H9 (cell line): ENCODE measurements at places on chromosomes 1 and 21. TPM values are rescaled to one million over a fixed set of nuclear protein-coding genes. Genes with fewer than 3 reads are reported as not detected.

DNA sequence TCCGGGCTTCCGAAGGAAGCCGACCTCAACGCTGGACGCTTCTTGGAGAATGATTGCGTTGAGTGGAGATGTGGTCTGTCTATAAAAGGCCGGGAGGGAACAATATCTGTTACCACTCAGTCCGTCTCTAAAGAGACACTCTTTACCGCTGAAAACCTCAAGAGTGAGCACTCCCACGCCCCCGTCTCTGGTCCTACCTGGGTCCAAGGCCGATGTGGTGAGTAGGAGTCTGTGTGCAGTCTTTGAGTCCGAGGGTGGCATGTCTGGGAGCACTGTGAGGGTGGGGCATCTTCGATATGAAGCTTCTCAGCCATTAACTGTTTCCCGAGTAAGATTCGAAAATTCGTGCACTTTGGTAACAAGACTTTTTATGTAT lies 576 bp downstream of the ZFP69 start:
- H3K27ac ChIP-seq, result no peak overlapping the region
- H3K27me3 ChIP-seq, result no peaks in the 10 kb centered on the region
- no peak for DNase-seq
- H3K4me1 ChIP-seq, result no peaks in the 10 kb centered on the region
- H3K4me3 ChIP-seq, result peak overlapping the region; percentile 87

- no peak overlapping the region for H3K4me3 ChIP-seq
- no peak overlapping the region for H3K27ac ChIP-seq
- DNase-seq, result no peak
- peaks cover 3% of the 10 kb centered on the region; the same call in 1 of the 3 replicates for H3K36me3 ChIP-seq
- H3K4me1 ChIP-seq, result no peaks in the 10 kb centered on the region
Observed at GRCh38 chr1:198367296-198367695, 173.2 kb downstream of the ATP6V1G3 start.

GRCh38 chr1:68438310-68438709 lies 11.4 kb downstream of the RPE65 start:
- H3K27ac ChIP-seq, result no peak overlapping the region
- no peaks in the 10 kb centered on the region for H3K4me1 ChIP-seq
- no peak overlapping the region for H3K4me3 ChIP-seq

GRCh38 chr1:229094476-229095311 lies 176.2 kb upstream of the RAB4A start:
- H3K36me3 ChIP-seq, result peaks cover 12% of the 10 kb centered on the region; the same call in 1 of the 2 replicates
- H3K27ac ChIP-seq, result peak overlapping the region; percentile 89
- H3K4me3 ChIP-seq, result no peak overlapping the region
- H3K4me1 ChIP-seq, result peaks cover 16% of the 10 kb centered on the region; the same call in 1 of the 2 replicates
- no peaks in the 10 kb centered on the region for H3K27me3 ChIP-seq

- no peaks in the 10 kb centered on the region for H3K27me3 ChIP-seq
- no peak for DNase-seq
- no peak overlapping the region for H3K27ac ChIP-seq
- H3K4me3 ChIP-seq, result no peak overlapping the region
Observed at GRCh38 chr1:43774359-43774758, 67.0 kb downstream of the ST3GAL3 start.

- H3K4me3 ChIP-seq, result no peak overlapping the region
- no peaks in the 10 kb centered on the region for H3K36me3 ChIP-seq
- H3K27me3 ChIP-seq, result no peaks in the 10 kb centered on the region
Observed at GRCh38 chr21:45601551-45601950, 42.0 kb upstream of the PCBP3 start.

DNA sequence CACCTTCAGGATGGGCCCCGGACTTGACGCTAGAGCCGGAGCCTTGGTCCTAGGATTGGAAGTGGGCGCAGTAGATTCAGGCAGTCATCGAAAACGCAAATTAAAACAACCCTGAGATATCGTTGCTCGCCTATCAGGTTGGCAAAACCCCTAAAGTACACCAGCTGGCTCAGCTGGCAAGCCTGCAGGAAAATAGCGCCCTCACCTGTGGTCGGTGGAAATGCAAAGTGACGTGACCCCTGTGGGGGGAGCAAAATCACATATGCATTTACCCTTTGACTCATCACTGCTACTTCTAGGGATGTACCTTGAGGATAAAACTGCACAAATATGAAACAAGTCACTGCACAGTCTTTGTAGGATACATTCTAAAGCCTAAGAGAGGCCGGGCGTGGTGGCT lies 170.3 kb upstream of the TMEM51 start:
- H3K4me1 ChIP-seq, result no peaks in the 10 kb centered on the region
- H3K27me3 ChIP-seq, result no peaks in the 10 kb centered on the region
- H3K27ac ChIP-seq, result no peak overlapping the region

DNA sequence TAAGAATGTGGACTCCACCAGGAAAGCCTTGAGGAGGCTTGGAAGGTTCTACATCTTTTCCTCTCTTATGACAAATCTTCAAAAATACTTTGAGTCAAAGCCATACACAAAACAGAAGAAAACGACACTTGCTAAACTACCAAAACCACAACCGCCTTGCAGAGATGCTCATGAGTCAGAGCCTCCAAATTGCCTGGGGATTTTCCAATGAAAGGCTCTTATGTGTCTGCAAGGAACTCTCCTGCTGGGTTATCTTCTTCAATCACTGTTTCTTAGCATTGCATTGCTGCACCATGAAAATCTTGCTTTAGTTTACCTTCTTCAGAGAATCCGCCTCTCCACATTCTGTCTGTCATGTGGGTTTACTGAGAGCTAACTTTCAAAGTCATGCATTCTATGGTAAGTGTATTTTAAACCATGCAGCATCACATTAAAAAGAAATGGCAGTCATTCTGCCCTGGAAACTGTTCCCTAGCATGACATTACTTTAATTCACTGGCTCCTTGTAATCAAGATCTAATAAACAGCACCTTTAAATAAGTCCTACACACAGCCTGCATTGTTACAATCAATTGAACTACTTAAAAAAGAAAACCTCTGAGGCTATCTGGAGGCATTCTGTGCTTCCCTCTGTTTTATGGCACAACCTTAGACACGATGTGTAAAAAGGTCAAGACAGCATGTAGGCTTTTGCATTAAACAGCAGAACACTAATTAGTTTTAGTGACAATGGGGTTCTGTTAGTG lies 210.0 kb upstream of the FOXD3 start:
- H3K4me1 ChIP-seq, result peaks cover 14% of the 10 kb centered on the region
- H3K27me3 ChIP-seq, result peaks cover 2% of the 10 kb centered on the region; the same call in 1 of the 2 replicates
- H3K4me3 ChIP-seq, result no peak overlapping the region
- DNase-seq, result no peak

DNA sequence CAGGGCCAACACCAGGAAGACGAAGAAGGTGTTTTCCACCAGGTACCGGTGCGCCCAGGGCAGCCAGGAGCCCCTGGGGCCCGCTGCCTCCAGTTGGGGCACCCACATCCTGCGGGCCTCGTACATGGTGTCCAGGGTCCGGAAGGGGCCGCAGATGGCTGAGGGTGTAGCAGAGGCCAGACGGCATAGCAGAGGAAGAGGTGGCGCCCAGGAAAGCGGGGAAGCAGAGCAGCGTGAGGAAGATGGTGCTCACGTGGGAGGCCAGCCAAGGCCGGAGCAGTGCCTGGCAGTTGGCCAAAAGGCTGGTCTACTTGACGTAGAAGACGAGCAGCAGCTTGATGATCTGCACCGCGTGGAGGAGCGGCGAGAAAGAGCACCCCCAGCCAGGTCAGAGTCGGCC lies 40.4 kb downstream of the ZNF691 start:
- no peak for DNase-seq
- no peak overlapping the region for H3K4me3 ChIP-seq
- no peaks in the 10 kb centered on the region for H3K27me3 ChIP-seq
- H3K27ac ChIP-seq, result no peak overlapping the region

- H3K27me3 ChIP-seq, result peaks cover 32% of the 10 kb centered on the region
- DNase-seq, result no peak
- no peaks in the 10 kb centered on the region for H3K4me1 ChIP-seq
- H3K27ac ChIP-seq, result no peak overlapping the region
Observed at GRCh38 chr1:155085504-155086127, 7.0 kb downstream of the EFNA3 start.

- no peak overlapping the region for H3K4me3 ChIP-seq
- H3K36me3 ChIP-seq, result no peaks in the 10 kb centered on the region
- H3K27me3 ChIP-seq, result no peaks in the 10 kb centered on the region
- no peak overlapping the region for H3K27ac ChIP-seq
- DNase-seq, result no peak
Observed at GRCh38 chr1:52676249-52676903, 21.8 kb downstream of the COA7 start.

DNA sequence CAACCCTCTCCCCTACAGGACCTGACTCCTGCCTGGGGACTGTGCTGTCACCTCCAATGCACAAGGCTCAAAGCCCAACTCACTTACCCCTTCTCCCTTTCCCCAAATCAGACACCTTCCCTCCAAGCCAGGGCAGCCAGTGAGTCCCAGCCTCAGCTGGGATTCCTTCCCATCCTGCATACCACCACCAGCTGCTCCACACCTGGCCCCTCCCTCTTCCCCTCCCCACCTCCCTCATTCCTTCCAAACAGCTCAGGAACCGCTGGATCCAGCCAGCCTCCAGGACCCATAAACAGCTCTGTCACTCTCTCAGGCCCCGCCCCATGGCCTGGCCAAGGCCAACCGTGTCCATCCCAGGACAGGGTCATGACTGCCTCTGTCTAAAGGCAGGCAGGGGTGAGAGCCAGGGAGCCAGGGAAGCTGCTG lies 41.4 kb downstream of the ACOT7 start:
- H3K4me1 ChIP-seq, result 0 out of 2 replicates have a peak, but pooled peaks cover 3% of the 10 kb centered on the region
- H3K27me3 ChIP-seq, result no peaks in the 10 kb centered on the region
- H3K4me3 ChIP-seq, result peak overlapping the region; percentile 62; the same call in 1 of the 3 replicates
- peak; percentile 94 for DNase-seq

- no peaks in the 10 kb centered on the region for H3K36me3 ChIP-seq
- H3K27ac ChIP-seq, result no peak overlapping the region
- no peak for DNase-seq
- no peaks in the 10 kb centered on the region for H3K27me3 ChIP-seq
- no peak overlapping the region for H3K4me3 ChIP-seq
Observed at GRCh38 chr1:67723620-67724019, 38.6 kb downstream of the GADD45A start.

GRCh38 chr1:214124915-214125314 lies 137.1 kb downstream of the PROX1 start:
- H3K27me3 ChIP-seq, result no peaks in the 10 kb centered on the region
- H3K36me3 ChIP-seq, result no peaks in the 10 kb centered on the region
- no peaks in the 10 kb centered on the region for H3K4me1 ChIP-seq
- H3K4me3 ChIP-seq, result no peak overlapping the region
- DNase-seq, result no peak
- no peak overlapping the region for H3K27ac ChIP-seq

DNA sequence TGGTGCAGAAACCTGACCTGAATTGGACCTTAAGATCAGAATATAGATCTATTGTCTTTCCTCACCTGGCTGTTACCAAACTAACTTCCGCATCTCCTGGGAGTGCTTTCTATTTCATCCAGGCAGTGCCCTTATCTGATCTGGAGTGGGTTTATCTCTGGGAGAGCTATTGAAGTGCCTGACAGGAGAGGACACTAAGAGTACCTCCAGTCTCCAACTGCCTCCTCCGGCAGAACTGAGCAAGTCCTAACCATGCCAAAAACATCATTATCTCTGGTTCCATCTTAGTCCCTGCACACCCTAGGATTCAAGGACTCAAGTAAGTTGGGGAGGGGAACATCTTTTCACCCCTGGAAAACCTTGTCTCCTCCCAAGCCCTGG lies 12.4 kb upstream of the KCNJ15 start:
- H3K4me3 ChIP-seq, result no peak overlapping the region
- no peaks in the 10 kb centered on the region for H3K27me3 ChIP-seq
- no peak overlapping the region for H3K27ac ChIP-seq
- H3K4me1 ChIP-seq, result no peaks in the 10 kb centered on the region

DNA sequence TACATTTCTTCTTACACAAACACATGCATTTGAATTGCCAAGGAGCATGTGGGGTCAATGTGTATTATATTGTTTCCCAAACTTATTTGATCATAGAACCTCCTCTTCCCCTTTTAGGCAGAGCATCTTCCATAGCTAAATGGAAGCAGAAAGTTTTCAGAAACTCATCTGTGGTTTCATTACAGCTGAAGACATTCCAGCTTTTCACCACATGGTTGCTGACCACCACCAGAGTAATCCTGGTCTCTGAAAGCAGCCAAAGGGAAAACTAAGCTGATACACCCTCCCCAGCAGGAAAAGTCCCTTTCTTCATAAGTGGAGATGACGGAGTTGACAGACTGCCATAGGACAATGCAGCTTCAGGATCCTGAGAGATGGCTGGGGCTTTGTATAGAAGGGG lies 30.2 kb upstream of the OTUD3 start:
- H3K27me3 ChIP-seq, result no peaks in the 10 kb centered on the region
- no peak for DNase-seq
- no peak overlapping the region for H3K4me3 ChIP-seq
- H3K27ac ChIP-seq, result no peak overlapping the region
- H3K4me1 ChIP-seq, result no peaks in the 10 kb centered on the region
- no peaks in the 10 kb centered on the region for H3K36me3 ChIP-seq

GRCh38 chr1:119340861-119341261 lies 27.7 kb upstream of the HAO2 start:
- H3K27me3 ChIP-seq, result no peaks in the 10 kb centered on the region
- peak; percentile 71 for DNase-seq
- H3K4me1 ChIP-seq, result peaks cover 20% of the 10 kb centered on the region
- no peak overlapping the region for H3K4me3 ChIP-seq
- peaks cover 23% of the 10 kb centered on the region for H3K36me3 ChIP-seq
- H3K27ac ChIP-seq, result peak overlapping the region; percentile 73

DNA sequence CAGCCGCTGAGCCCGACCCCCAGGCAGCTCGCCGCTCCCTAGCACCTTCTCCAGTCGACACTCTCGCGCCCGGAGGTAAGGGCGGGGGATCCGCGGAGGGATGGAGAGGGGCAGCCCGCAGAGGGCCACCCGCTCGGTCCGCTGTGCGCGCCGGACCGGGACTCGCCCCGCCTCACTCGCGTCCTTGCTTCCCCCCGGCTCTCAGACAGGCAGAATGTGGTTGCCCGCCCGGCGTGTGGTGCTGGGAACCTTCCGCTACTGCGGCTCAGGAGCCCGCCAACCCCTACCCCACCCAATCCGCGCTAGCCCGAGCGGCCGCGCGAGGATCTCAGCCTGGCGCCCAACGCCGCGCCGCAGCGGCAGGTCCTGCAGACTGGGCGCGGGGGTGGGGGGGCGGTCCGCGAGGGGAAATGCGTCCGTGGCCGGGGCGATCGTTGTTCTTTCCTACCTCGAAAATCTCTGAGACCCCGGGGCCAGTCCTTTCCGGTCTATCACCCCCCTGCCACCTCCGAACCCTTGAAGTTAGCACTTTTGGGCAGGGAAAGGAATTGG lies 404 bp downstream of the LRRC8C start:
- peaks cover 5% of the 10 kb centered on the region; the same call in 1 of the 2 replicates for H3K27me3 ChIP-seq
- H3K36me3 ChIP-seq, result no peaks in the 10 kb centered on the region
- no peak overlapping the region for H3K27ac ChIP-seq

Gene OR2T33
- not detected in 2 replicates for total RNA-seq

Gene NKAIN1
- 24.0 and 25.6 TPM in 2 replicates for total RNA-seq

Gene OSCP1
- total RNA-seq, result 2.8 and 3.2 TPM in 2 replicates
